Stimulated activated CD8-positive, alpha-beta memory T cell treated with anti-CD3 and anti-CD28 coated beads, Interleukin-7, amount 100 ng/mL, for 1 hour (primary cell): ENCODE measurements at places on chromosomes 5 and 9.
A peak's percentile ranks its signal among the peaks of the same experiment; 100 is the strongest.

DNA sequence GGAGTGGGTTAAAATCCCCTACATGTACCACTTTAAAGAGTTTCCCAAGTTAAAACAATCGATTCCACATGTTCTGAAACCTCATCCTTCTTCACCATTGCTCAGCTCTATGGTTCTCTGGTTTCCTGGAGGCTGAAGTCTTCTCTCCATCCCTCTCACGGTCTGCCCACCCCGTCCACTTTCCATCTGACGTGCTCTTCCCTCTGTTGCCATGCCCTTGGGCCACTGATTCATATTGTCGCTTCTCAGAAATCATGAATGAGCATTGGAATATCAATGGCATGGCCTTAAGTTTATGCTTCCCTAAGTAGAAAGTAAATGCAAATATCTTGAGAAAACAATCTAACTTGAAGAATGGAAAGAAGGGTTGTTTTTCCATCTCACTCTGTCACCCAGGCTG is 30.9 kb downstream of the GDNF start:
- no peak for DNase-seq

DNA sequence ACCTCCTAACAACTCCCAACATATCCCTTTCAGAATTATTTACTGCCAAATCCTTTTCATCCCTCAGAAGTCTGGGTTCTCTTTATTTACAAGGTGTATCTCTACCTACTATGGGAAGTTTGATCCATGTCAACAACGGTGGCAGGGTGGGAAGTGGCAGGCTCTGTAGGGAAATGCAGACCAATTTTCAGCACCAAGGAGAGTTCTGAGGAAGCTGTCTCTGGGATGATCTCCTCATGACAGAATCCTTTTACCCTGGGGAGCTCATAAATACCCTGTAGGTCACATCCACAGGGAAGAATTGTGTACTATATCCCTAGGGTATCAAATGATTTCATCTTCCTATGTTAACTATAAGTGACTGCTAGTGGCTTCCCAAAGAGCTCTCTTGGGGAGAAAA is 107.8 kb upstream of the NEK6 start:
- DNase-seq: no peak

- no peak for DNase-seq
Measured at GRCh38 chr5:44167540-44167939, 221.7 kb downstream of the FGF10 start.

DNA sequence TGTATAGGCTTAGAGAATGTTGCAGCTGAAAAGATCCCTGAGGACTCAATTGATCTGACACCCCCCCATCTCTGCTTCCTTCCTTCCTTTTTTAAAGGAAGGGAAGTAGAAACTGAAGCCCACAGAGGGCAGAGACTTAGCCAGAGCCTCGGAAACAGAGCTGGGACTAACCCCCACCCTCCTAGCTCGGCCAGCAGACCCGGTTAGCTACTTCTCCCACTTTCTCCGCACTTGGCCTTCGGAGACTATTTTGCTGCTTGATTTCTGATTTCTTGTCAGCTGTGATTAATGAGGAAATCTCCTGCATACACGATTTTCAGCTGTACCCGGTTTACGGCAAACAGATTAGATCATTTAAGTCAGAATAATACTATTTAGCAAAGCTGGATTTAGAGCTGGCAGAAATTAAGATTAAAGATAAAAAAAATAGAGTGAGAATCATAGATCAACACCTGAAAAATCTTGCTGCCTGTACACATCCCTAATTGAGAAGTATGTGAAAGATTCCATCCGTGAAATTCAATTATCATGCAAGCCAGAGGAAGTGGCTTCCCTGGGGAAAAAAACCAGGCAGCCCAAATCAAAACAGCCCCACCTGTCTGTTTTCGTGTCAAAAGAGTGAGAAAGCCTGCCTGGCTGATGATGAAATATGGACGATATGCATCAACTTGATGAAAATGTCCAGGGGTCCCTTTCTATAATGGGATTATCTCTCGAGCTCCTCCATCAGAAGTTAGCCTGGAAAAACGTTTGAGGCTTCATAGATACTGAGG is 159.5 kb upstream of the SHB start:
- no peak for DNase-seq

GRCh38 chr9:112731971-112732370 is 14.1 kb upstream of the INIP start:
- no peak for DNase-seq

DNA sequence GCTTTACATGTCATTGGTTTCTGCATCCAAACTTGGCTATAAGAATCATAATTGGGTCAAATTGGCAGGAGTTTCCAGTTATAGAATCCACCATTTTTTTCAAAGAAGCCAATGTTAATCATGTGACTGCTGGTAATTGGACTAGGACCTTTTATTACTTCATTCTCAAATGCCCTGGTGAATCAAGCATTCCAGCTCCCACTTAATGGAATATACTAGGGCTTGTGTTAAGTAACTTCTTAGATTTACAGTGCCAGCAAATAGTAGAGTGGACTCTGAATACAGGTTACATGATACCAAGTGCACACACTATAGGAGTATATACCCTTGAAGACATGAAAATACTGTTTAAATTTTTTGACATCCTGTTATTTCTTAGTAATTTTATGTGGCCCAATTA is 96.7 kb downstream of the NUDT12 start:
- no peak for DNase-seq

- DNase-seq: no peak
Measured at GRCh38 chr5:133730346-133730745, 118.0 kb upstream of the FSTL4 start.

DNA sequence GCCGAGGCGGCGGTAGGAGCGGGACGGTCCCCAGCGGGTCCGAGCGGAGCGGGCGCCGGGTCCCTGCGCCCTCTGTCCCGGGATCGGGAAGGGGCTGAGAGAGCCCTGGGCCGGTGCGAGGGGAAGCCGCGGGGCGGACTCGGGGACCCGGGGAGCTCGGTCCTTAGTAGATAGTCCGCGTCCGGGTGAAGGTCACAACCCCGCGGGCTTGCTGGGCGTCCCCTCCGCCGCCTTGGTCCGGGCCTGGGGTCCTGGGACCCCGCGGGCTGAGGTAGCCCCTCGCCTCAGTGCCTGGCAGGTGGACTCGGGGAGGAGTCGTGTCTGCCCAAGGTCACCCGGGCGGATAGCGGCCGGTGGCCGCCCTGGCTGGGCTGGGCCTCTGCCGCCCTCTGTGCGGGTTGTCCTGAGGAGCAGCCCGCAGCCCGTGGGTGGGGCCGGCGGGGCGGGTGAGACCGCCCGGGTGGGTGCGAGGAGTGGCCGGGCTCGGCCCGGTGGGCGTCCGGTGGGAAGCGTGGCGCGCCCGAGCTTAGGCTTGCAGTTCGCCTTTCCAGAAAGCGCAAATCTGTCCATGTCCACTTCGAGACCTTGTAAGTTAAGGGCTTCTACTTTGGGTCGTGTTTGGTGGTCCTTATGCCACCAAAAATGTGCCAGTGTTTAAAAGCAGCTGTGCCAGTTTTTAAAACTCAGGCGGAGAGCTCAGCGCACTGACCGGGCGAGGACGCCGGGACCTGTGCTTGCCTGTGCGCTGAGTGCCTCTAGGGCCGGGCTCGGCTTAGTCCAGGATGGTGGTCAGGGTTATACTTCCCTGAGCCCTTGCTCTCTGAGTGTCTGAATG is 554 bp downstream of the SDHA start:
- DNase-seq: no peak

DNA sequence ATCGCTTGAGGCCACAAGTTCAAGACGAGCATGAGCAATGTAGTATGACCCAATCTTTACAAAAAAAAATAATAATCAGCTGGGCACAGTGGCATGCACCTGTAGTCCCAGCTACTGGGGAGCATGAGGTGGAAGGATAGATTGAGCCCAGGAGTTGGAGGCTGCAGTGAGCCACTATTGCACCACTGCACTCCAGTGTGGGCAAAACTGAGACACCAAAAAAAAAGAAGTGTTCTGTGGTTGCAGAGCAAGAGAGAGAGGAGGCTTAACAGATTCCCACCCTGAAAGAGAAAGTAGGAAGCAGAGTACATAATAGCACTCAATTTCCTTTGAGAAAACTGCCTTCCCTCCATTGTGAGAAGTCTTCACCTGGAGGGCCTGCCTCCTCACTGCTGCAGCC is 52.6 kb downstream of the ALDH7A1 start:
- no peak for DNase-seq

DNA sequence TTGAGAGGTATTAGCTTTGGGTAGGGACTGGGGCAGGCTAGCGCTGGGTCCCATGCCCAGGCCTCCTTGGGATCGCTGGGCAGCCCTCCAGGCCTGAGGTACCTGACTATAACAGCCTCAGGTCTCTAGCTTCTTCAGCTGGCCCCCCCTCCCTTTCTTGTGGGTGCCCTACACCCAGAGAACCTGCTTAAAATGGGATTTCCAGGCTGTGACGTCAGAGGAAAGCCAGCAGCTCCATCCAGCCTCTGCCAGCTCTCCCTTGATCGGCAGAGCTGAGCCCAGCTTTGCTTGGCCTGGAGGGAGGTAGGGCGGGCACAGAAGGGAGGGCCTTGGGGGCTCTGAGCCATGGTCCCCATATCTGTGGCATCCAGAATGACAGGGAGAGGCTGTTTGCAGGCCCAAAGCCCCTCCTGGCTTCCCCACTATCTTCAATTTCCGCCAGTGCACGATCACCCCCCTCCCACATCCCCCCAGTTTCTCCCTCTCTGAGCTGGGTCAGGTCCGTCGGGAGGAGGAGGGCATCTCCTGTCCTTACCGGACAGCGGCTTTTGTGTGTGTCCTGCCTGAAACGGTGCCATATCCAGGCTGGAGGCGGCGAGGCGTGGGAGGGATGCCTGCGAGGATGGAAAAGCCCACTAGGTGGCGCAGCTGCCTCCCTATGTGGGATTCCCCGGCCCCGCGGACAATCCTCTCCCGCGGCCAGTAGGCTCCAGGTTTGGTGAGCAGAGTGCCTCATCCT is 10.8 kb downstream of the REEP2 start:
- peak; percentile 53 for DNase-seq
